Ovary (tissue), 10 donors: ENCODE measurements at places on chromosomes 5 and 9.

DNA sequence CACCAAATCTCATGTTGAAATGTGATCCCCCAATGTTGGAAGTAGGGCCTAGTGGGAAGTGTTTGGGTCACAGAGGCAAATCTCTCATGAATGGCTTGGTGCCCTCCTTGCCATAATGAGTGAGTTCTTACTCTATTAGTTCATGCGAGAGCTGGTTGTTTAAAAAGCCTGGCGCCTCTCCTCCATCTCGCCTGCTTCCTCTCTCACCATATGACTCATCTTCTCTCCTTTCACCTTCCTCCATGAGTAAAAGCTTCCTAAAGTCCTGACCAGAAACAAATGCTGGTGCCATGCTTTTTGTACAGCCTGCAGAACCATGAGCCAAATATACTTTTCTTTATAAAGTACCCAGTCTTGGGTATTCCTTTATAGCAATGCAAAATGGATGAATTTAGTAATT, 20.9 kb upstream of the ARHGAP26 start:
- peaks cover 6% of the 10 kb centered on the region for H3K4me1 ChIP-seq
- DNase-seq, result no peak
- no peaks in the 10 kb centered on the region for H3K27me3 ChIP-seq

GRCh38 chr5:60521376-60522291, 178.3 kb downstream of the DEPDC1B start:
- H3K36me3 ChIP-seq, result no peaks in the 10 kb centered on the region
- DNase-seq, result no peak
- H3K4me3 ChIP-seq, result no peak overlapping the region
- peaks cover 3% of the 10 kb centered on the region for H3K4me1 ChIP-seq

DNA sequence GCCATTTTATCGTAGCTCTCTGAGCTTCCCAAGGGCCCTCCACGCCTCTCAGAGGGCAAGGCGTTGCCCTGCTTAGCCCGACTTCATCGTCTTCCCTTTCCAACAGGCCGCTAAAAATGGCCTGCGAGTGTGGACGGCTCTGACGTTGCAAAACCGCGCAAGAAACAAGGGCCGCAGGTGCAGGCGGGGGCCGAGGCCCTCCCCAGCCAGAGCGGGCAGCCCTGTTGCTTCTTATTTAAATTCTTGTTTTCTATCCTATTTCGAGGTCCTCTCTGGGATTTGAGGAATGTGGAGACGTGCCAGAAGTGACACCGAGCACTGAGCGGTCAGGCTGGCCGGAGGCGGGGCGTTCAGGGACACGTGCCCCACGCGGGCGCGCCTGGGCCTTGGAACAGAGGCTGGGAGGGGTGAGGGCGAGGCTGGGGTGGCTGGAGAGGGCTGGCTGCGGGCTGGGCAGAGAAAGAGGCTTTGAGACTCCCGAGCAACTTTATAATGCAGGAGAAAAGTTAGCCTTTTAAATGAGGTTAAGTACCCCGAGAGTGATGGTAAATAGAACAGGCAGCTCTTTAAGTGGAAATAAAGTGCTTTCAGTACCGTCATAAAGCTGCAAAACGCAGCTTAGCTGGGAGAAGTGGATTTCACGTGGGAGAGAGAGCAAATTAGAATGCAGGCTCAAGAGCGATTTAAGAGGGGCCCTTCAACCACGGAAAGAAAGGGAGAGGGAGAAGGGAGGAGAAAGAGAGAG, 243.6 kb downstream of the AUH start:
- H3K27ac ChIP-seq, result peak overlapping the region; percentile 82
- peaks cover 7% of the 10 kb centered on the region for H3K4me1 ChIP-seq
- H3K4me3 ChIP-seq, result peak overlapping the region; percentile 17
- no peaks in the 10 kb centered on the region for H3K27me3 ChIP-seq
- peak; percentile 93 for DNase-seq

DNA sequence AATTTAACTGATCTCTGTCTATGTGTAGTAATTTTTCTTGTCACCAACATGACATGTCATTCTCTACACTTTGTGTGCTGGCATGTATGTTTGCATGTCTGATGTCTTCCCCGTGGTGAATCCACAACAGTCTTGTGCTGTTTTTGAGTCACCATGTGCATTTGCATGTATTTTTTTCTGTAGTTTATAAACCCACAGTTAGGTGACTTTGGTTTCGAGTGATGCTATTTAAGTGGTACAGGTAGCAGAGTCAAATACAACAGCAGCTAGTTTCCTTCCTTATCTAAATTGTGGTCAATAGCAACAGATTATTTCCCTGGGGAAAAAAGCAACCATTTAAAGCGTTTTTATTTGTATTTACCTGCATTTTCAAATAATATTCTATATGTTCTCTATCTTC, 89.9 kb upstream of the FSD1L start:
- H3K27ac ChIP-seq, result no peak overlapping the region
- H3K36me3 ChIP-seq, result no peaks in the 10 kb centered on the region
- no peak overlapping the region for H3K4me3 ChIP-seq

DNA sequence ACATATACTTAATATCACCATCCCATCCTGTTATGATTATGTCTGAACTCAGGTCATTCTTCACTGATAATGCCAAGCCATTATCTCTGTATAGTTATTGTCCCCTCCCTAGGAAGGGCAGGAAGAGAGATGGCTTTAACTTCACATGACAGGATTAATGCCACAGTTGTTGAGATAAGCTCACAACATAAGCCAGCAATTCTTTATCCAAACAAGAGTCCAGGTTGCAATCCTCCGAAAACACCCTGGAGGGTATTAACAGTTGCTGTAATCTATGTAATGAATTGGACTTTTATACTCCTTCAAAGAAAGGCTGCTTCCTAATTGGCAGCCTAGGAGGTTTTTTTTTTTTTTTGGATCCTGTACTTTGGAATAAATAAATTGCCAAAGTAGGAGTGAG, 779.4 kb downstream of the SEMA5A start:
- no peak overlapping the region for H3K27ac ChIP-seq
- H3K4me3 ChIP-seq, result no peak overlapping the region
- DNase-seq, result no peak
- no peaks in the 10 kb centered on the region for H3K36me3 ChIP-seq

- no peaks in the 10 kb centered on the region for H3K36me3 ChIP-seq
- no peak overlapping the region for H3K4me3 ChIP-seq
- H3K4me1 ChIP-seq, result no peaks in the 10 kb centered on the region
- H3K27me3 ChIP-seq, result no peaks in the 10 kb centered on the region
- H3K27ac ChIP-seq, result no peak overlapping the region
Measured at GRCh38 chr5:159403906-159404681, 73.8 kb upstream of the IL12B start.

DNA sequence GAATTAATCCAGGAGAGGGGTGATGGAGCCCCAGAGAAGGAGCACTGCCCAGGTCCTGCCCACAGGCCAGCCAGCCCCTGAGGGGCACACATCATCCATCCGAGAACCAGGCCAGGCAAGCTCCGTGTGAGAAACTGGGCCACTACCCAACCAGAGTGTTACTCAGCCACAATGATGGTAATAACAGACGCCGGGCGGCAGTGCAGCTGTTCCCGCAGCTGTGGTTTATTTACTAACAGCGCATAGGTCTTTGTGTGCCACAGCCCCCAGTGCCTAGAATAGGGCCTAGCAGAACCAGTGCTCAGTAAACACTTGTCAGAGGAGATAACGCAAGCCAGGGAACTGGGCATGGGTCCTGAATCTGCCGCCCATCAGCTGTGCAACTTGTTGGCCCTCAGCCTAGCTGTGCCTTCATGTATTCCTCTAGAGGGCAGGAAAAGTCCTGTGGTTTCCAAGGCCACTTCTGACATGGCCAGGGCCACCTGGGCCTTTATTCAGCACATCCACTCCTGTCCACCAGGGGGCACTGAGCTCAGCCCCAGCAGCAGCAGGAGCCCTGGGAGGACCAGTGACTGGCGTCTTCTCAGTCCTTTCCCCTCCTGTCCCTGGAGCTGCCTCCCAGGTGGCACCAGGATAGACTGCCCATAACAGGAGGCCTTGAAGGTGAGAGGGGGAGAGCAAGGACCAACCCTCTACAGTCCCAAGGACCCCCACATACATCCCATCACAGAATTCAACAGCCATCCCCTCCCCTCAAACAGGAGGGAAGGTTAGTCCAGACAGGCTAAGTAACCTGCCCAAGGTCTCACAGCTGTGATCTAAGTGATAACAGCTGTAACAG, 2.1 kb downstream of the MXD3 start:
- DNase-seq, result no peak
- no peaks in the 10 kb centered on the region for H3K36me3 ChIP-seq
- peaks cover 3% of the 10 kb centered on the region for H3K4me1 ChIP-seq
